ENCODE measurements at places on chromosomes 12 and 14.

GRCh38 chr14:44785096-44785495, 176.7 kb downstream of the KLHL28 start:
- DNase-seq: no peak

GRCh38 chr14:89533766-89534165, 116.7 kb upstream of the FOXN3 start:
- no peak for DNase-seq

GRCh38 chr12:26062566-26062965, 62.3 kb downstream of the BHLHE41 start:
- no peak for DNase-seq

- DNase-seq: no peak
Observed at GRCh38 chr14:100554082-100554677, 33.0 kb downstream of the BEGAIN start.

- no peak for DNase-seq
Observed at GRCh38 chr12:4591180-4591687, 29.2 kb downstream of the DYRK4 start.

- DNase-seq: no peak
Observed at GRCh38 chr12:47097276-47097896, 17.6 kb upstream of the AMIGO2 start.

GRCh38 chr12:130920723-130921381, 32.9 kb upstream of the ADGRD1 start:
- DNase-seq: no peak

DNA sequence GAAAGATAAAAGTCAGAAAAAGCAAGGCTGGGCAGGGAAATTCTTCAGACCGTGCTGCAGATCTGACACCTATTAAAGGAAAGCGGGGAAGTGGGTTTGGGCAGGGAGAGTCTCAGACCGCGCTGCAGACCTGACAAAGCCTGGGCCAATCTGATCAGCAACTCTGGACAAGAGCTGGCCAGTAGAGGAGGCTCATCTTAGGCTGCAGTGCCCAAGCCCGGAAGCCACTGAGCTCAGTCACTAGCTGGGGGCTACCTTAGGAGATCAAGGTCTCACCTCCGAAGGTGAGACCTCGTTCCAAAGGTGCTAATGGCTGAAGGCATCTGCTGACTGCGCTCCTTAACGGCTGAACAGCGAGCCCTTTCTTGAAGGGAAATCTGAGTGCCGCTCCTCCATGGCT, 60.2 kb downstream of the SINHCAF start:
- DNase-seq: no peak

DNA sequence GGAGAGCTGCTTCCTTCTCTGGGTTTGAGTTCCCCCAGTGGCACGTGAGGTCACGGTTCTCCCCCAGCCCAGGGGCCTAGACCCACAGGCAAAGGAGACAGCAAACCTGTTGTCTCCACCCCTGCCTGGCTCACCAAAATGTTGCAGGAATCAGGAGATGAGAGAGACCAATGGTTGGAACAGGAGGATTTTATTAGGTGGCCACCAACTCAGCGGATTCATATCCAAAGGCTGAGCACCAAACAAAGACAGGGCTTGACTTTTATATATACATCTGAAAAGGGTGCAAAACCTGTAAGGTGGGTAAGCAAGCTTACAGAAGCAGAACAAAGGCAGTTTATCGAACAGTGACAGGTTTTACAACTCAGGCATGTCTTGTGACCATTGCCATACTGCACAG, 9.2 kb upstream of the ADAM21 start:
- no peak for DNase-seq

DNA sequence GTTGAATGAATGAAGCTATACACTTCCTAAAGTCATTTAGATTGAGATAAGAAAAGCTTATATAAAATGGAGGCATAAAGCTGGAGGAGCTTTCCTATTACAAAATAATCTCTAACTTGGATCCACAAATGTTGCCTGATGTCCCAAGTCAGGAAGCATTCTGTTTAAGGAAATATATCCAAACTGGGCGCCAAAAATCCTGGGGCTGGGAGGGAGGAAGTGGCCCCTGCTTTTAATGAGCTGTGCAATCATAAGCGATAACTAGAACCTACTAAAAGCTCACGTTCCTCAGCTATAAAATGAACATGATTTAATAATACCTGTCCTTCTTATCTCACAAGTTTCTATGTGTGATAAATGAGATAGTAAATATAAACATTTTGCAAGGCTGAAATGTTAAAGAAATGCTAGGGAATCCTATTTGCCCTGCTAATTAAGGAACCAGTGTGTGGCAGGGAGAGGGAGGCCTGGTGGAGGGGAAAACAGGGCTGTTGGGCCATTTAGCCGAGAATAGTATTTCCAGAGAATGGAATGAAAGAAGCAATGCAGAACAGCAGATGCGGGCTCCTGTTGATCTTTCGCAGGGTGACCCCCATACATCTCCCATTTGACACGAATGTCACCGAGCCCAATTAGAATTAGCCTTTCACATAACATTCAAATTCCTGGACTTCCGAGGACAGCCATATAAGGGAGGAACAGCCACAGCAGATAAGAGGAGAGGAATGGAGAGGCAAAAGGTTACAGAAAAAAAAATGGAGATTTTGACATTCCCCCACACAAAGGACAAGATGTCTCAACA, 25.9 kb downstream of the DUSP6 start:
- no peak for DNase-seq

GRCh38 chr12:31369712-31370521, 44.0 kb upstream of the SINHCAF start:
- DNase-seq: no peak

DNA sequence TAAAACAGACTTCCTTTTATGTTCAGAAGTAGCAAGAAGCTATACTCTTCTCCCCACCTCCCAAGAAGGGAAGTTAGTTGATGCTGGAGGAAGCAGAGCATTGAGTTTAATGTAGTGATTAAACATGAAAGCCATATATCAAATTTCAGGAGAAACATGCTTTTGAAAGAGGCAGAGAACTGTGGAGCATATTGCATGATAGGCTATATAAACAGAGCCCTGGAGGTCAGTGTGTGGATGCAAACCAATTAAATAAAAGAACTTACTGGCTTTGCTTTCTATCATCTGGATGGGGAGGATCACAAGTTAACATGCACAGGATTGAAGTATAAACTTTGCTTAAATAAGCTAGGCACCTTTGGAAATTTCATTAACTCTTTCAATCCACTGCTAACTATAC, 94.1 kb downstream of the MSRB3 start:
- no peak for DNase-seq
